ENCODE measurements at places on chromosomes 2 and 18. TPM values are rescaled to one million over a fixed set of nuclear protein-coding genes. Genes with fewer than 3 reads are reported as not detected.

RNU2-63P gene
- polyA plus RNA-seq: 6.2 TPM

SKA1 gene
- polyA plus RNA-seq: 1.4 TPM

- H3K27me3 ChIP-seq: peaks cover 12% of the 10 kb centered on the region
- H3K27ac ChIP-seq: no peak overlapping the region
- no peaks in the 10 kb centered on the region for H3K4me1 ChIP-seq
- H3K4me3 ChIP-seq: no peak overlapping the region
Observed at GRCh38 chr2:219671279-219671678, 43.8 kb downstream of the SLC4A3 start.

PSTPIP2 gene
- polyA plus RNA-seq: 27.7 TPM

DNA sequence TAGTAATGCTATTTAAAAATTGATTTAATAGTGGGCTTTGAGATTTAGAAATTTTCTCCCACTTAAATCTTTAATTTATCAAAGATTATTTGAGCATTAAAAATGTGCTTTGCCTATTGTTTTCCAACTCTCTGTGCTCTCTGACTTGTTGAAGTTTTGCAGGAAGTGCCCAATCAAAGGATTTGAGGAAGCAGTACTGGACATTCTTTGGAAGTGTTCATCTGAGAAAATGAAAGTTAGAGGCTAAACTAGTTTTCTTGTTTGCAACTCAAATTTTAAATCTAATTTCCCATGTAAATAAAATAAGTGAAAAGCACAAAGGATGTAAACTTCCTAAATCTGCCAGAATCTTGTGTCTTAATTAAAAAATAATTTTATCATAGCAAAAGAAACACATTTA, 89.1 kb downstream of the CAMKMT start:
- H3K27ac ChIP-seq: no peak overlapping the region
- no peaks in the 10 kb centered on the region for H3K27me3 ChIP-seq
- H3K36me3 ChIP-seq: peaks cover 13% of the 10 kb centered on the region
- DNase-seq: no peak
- no peak overlapping the region for H3K4me3 ChIP-seq
- H3K4me1 ChIP-seq: no peaks in the 10 kb centered on the region

- no peak overlapping the region for H3K27ac ChIP-seq
- DNase-seq: no peak
- no peak overlapping the region for H3K4me3 ChIP-seq
- H3K36me3 ChIP-seq: no peaks in the 10 kb centered on the region
- H3K27me3 ChIP-seq: no peaks in the 10 kb centered on the region
Observed at GRCh38 chr2:142536492-142536891, 341.0 kb upstream of the KYNU start.

GREB1 gene
- polyA plus RNA-seq: 0.41 TPM

DNA sequence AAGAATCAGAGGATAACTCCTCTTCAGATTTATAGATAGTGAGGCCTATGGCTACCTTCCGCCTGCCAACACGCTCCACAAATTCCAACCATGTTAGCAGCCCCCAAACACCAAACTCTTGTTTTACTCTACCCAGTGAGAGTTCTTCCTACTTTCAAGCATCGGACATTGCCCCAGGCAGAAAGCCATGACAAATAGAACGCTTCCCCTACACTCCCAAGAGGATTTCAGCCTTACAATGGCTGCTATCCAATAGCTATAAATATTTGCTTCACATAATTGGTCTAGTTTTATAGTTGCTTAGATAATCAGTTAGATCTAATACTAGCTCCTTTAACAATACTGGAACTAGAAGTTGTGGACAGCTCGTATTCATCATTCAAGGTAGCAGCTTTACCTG, 503.4 kb upstream of the VRK2 start:
- no peak overlapping the region for H3K4me3 ChIP-seq
- peaks cover 4% of the 10 kb centered on the region for H3K36me3 ChIP-seq
- no peak for DNase-seq

- no peaks in the 10 kb centered on the region for H3K36me3 ChIP-seq
- peaks cover 38% of the 10 kb centered on the region for H3K4me1 ChIP-seq
Observed at GRCh38 chr2:230980468-230980867, 15.5 kb upstream of the SPATA3 start.

ARHGAP15 gene
- polyA plus RNA-seq: 150 TPM

Measured in immature natural killer cell (primary cell).